ENCODE measurements at places on chromosomes 11 and 22.

GRCh38 chr11:12045914-12046635 is 37.6 kb upstream of the DKK3 start:
- peaks cover 4% of the 10 kb centered on the region for H3K4me1 ChIP-seq
- H3K27me3 ChIP-seq = peaks cover 1% of the 10 kb centered on the region

DNA sequence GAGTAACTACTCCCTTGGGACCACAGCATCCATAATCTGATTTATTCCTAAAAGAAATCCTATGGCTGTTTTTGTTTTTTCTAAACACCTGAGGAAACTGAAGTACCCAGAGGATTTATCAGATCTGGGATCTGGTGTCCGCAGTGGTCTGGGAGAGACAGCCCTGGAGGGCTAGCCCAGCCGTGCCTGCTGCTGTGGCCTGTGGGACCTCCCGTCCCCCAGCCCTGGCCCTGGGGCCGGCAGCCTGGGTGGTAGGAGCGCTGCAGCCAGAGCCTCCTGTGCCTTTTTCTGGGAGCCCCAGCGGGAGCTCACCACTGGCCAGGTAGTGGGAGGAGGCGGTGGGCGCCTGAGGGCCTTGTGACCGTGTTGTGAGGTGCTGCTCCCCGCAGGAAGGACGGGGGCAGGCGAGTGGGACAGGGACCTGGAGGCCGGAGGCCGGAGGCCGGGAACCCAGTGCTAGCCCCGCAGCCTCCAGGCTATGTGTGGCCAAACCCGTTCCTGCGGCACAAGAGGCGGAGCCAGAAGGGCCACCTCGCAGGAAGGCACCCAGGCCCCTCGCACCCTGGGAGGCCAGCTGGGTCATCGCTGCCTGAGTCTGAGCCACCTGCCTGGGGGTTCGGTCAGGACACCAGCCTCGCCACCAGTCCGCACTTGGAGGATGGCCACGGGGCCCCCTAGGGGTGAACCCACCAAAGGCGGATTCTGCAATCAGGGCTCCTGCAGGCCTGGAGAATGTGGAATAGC is 18.2 kb upstream of the C11orf96 start:
- H3K4me3 ChIP-seq = no peak overlapping the region
- no peak for DNase-seq
- peaks cover 20% of the 10 kb centered on the region for H3K4me1 ChIP-seq
- H3K27me3 ChIP-seq = no peaks in the 10 kb centered on the region
- no peak overlapping the region for H3K27ac ChIP-seq

GRCh38 chr11:117199053-117199915 is at the start of gene TAGLN:
TSS of gene TAGLN (plus strand) at chr11:117199370. CDS start at chr11:117203014, 3,644 bp downstream.
- H3K27me3 ChIP-seq = no peaks in the 10 kb centered on the region
- no peaks in the 10 kb centered on the region for H3K4me1 ChIP-seq
- DNase-seq = no peak

DNA sequence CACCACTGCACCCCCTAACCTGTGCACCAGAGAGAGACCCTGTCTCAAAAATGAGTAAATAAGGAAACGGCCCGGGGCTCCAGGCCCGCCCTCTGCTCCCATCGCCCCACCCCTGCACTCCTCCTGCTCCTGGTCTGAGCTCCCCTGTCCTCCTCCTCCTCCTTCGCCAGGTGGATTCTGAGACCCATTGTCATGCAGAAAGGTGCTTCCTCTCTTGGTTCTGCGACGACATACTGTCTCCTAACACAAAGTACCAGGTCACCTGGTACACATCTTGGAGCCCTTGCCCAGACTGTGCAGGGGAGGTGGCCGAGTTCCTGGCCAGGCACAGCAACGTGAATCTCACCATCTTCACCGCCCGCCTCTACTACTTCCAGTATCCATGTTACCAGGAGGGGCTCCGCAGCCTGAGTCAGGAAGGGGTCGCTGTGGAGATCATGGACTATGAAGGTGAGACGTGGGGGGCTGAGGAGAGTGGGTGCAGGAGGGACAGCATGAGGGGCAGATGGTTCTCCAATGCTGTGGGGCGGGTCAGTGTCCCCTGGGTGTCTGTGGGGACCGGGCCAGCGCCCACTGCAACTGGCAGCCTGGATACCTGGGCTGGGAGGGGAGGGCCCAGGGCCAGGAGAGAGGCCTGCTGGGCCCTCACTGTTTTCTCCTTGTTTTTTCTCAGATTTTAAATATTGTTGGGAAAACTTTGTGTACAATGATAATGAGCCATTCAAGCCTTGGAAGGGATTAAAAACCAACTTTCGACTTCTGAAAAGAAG is 3.1 kb upstream of the APOBEC3D start:
- no peak for DNase-seq
- H3K36me3 ChIP-seq = peaks cover 39% of the 10 kb centered on the region
- no peaks in the 10 kb centered on the region for H3K27me3 ChIP-seq
- H3K27ac ChIP-seq = peak overlapping the region; percentile 47
- H3K4me3 ChIP-seq = no peak overlapping the region
- peaks cover 46% of the 10 kb centered on the region for H3K4me1 ChIP-seq

GRCh38 chr11:106167085-106167484 is 89.6 kb downstream of the AASDHPPT start:
- no peak overlapping the region for H3K27ac ChIP-seq
- no peak for DNase-seq
- no peaks in the 10 kb centered on the region for H3K27me3 ChIP-seq
- no peak overlapping the region for H3K4me3 ChIP-seq
- H3K4me1 ChIP-seq = no peaks in the 10 kb centered on the region

GRCh38 chr11:76208438-76209374 is 2.4 kb upstream of the WNT11 start:
- no peaks in the 10 kb centered on the region for H3K36me3 ChIP-seq
- peaks cover 50% of the 10 kb centered on the region for H3K27me3 ChIP-seq
- H3K27ac ChIP-seq = no peak overlapping the region
- DNase-seq = peak; percentile 82
- peaks cover 14% of the 10 kb centered on the region for H3K4me1 ChIP-seq
- peak overlapping the region; percentile 66 for H3K4me3 ChIP-seq

GRCh38 chr11:32262367-32262766 is 171.5 kb downstream of the RCN1 start:
- DNase-seq = no peak
- H3K4me1 ChIP-seq = peaks cover 4% of the 10 kb centered on the region
- no peak overlapping the region for H3K4me3 ChIP-seq

Measured in activated CD4-positive, alpha-beta memory T cell treated with anti-CD3 and anti-CD28 coated beads for 36 hours (primary cell).